ENCODE measurements at places on chromosomes 11 and 22.

DNA sequence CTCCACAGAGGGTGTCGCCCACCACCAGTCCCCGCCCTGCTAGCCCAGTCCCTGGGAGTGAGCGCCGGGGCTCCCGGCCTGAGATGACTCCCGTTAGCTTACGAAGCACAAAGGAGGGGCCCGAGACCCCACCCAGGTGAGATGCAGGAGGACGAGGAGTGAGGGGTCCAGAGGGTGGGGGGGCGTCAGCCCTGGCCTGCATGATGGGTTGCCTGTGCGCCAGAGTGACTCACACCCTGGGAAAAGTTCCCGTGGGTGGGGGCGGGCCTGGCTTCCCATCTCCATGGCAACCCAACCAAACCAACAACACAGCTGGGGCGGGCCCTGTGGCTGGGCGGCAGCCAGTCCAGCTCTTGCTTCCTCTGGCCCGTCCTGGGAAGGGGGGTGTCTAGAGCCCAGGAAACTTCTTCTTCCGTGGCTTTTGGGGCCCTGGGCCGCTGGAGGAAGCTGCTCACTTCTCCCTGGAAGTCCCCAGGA is 4.5 kb downstream of the GAS2L1 start:
- peak; percentile 55 for DNase-seq

DNA sequence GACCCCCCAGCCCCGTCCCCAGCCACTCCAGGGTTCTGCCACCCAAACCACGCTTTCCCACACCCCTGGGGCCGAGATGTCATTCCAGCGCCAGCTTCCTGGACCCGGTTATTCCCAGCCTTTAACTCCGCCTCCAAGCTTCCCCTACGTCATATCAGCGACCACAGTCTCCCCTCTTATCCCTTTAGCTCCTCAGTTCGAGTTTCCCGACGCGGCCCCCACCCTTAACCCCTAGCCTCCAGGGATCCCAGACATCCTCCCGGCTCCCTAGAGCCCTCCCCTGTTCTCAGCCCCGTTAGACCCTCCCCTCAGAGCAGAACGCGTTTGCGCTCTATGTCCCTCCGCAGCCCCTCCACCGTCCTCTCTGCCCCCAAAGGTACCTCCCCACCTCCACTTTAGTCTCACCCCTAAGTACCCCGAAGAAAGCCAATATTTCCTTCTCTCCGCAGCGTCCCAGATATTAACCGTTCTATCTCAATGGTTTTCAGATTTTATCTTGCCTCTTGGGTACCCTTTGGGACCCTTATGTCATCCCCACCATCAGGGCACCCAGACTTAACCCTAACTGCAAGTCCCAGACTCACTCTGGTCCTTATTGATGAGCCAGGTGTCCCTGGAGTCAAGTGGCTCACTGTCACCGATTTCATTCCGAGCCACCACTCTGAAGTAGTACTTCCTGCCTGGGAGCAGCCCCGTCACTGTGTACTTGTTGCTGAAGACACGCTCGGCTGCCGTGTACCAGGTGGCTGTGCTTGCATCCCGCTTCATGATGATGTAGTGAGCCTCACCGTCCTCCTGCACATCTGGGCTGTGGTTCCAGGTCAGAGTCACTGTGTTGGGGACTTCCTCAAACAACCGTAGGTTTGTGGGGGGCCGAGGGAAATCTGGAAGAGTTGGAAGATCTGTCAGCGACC is 8.0 kb downstream of the TMEM86A start:
- DNase-seq: peak; percentile 38

DNA sequence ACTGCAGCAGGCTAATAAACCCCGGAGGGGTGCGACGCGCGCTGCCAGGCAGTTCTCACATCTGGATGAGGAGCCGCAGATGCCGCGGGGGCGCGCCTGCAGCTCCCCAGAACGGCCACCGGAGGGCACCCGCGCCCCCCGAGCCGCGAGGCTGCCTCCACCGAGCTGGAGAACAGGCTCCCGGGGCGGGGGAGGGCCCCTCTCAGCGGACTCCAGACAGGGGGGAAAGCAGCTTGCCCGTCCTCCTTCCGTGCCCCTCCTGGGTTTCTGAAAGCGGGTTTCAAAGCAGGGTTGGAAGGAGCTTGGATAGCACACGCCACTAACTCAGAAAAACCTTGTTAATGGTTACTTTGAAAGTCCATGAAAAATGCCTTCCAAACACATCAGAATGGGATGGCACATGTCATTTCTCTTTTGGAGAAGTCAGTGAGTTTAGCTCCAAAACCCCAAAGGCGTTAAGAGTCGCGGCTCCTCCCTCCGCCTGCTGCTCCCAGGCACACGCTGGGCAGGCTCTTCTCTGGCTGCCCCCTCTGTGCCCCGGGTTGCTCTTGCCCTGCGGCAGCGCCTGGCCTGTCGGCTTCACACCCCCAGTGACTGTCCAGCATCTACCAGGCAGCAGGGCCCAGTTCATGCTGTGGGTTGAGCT is 317.8 kb downstream of the NTM start:
- DNase-seq: no peak

DNA sequence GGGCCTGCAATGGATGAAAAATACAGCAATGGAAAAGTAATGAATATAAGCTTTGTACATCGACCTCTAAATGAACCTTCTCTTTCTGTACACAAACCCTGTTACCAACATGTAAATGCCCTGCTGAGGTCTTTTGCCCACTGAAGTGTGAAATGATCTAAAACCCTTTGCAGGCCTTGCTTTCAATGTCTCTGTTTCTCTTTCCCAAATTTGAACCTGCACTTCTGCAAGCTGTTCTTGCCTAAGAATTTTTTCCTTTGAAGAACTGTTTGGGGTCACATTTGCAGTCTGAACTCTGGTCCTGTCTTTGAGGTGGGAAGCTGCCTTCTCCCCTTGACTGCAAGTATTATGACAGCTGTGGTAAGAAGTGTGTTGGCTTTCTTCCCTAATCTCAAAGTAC is 1237.1 kb downstream of the FAM181B start:
- DNase-seq: no peak

DNA sequence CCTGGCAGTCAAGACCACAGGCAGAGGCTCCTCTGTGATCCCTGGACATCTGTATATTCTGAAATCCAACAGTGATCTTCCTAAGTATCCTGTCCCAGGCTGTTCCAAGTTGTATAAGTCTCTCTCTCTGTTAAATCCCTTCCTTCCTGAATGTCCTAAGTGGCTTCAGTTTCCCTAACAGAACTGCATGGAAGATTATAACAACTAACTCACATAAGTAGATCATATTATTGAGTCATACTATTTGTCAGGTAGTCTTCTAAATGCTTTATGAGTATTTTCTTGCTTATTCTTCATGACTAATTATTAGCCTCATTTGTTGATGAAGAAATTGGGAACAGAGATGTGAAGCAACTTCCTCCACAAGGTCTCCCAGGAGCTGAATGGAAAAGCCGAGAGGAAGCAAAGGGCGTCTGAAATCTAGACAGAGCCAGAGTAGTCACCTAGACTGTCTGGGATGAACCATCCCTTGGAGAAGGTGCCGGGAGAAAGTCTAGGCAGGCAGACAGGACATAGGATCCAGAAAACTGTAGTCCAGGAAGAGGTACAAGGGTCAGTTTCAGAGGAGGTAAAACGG is 93.2 kb upstream of the FAT3 start:
- no peak for DNase-seq

DNA sequence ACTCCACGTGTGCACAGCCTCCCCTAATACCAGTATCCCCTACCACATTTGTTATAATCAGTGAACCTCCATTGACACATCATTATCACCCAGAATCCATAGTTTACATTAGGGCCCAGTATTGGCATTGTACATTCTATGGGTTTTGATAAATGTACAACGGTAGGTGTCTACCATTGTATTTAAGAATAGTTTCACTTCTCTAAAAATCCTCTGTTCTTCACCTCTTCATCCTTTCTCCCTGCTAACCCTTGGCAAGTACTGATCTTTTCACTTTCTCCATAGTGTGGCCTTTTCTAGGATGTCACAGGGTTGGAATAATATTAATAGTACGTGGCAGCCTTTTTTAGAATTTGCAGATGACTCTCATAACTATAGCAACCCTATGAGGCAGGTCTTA is 353.8 kb downstream of the DDX10 start:
- DNase-seq: no peak

GRCh38 chr11:128503245-128503991 is 83.9 kb downstream of the ETS1 start:
- no peak for DNase-seq

GRCh38 chr22:40612291-40612751 is 24.2 kb downstream of the MRTFA start:
- DNase-seq: no peak

- DNase-seq: no peak
Measured at GRCh38 chr22:39665229-39665628, 94.7 kb downstream of the CACNA1I start.

- no peak for DNase-seq
Measured at GRCh38 chr11:106077609-106078455, at the start of gene AASDHPPT. TSS of gene AASDHPPT (plus strand) at chr11:106077662. CDS start at chr11:106077711, 49 bp downstream.

DNA sequence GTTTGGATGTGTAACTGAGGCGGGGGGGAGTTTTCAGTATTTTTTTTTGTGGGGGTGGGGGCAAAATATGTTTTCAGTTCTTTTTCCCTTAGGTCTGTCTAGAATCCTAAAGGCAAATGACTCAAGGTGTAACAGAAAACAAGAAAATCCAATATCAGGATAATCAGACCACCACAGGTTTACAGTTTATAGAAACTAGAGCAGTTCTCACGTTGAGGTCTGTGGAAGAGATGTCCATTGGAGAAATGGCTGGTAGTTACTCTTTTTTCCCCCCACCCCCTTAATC is 2.3 kb downstream of the MALAT1 start:
- no peak for DNase-seq
